ENCODE measurements at places on chromosomes 12 and 14.

GRCh38 chr14:61438497-61438859 lies 117.1 kb downstream of the PRKCH start:
- DNase-seq = no peak

GRCh38 chr14:88380405-88380804 lies 5.1 kb upstream of the SPATA7 start:
- DNase-seq = no peak

- no peak for DNase-seq
These were observed 7.7 kb downstream of the SSH1 start for GRCh38 chr12:108849660-108850059.

DNA sequence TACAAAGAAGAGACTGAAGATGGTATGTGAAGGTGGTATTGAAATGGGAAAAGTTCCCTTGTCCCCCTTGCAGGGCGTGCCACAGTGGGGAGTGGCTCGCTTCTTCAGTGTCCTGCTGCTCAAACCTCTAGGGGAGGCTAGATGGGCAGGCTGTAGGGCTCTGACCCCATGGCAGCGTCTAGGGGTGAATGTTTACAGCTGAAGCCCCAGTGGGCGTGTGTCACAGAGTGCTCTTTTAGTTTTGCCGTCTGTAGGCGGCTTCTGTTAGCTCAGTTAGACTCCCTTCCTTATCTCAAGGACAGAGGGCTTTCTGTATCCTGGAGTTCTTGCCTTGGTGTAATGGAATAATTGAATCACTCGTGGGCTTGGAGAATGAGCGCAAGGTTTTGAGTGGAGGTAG lies 266.2 kb downstream of the RAD51B start:
- DNase-seq = no peak

DNA sequence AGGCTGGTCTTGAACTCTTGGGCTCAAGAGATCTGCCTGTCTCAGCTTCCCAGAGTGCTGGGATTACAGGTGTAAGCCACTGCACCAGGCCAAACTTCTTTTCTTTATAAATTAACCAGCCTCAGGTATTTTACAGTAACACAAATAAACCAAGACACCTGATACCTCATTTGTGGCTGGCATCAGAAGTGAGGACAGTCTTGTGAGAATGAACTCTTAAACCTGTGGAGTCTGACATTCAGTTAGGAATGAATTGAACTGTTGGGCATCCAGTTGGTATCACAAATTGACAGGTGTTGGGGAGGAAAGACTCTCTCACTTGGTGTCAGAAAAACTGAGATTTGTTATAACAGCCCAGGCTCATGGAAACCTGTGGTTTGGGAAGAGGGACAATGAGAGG lies 120.5 kb downstream of the DENND5B start:
- DNase-seq = no peak

DNA sequence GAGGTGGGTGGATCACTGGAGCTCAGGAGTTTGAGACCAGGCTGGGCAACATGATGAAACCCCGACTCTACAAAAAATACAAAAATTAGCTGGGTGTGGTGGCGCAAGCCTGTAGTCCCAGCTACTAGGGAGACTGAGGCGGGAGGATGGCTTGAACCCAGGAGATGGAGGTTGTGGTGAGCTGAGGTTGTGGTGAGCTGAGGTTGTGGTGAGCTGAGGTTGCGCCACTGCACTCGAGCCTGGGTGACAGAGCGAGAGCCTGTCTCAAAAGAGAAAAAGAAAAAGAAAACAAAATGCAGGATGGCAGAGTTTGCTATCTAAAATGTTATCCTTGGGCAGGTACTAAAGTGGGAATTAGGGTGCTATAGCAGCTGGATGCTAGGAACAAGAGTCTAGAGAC lies 10.8 kb upstream of the GPRC5A start:
- no peak for DNase-seq

DNA sequence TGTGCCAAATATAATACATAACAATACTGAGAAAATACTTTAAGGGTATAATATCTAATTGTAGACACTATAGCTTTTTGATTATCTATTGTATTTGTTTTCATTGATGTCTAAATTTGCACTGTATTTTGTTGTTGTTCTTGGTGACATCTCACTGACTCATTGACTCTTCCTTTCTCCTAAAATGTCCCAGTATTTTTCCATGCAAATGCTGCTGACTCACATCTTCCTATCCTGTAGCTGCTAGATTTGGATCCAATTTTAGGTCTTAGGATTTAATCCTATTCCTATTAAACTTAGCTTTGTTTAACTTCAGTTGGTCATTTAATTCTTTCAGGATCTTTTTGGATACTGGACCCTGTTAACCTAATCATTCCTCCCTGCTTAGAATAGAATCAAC lies 148.5 kb downstream of the TMTC2 start:
- DNase-seq = no peak

- DNase-seq = no peak
These were observed 33.8 kb upstream of the IRF2BPL start for GRCh38 chr14:77062261-77062660.

- no peak for DNase-seq
These were observed 67.8 kb upstream of the KCNH3 start for GRCh38 chr12:49470986-49471385.

- no peak for DNase-seq
These were observed 39.2 kb downstream of the BCL11B start for GRCh38 chr14:99232714-99233214.

DNA sequence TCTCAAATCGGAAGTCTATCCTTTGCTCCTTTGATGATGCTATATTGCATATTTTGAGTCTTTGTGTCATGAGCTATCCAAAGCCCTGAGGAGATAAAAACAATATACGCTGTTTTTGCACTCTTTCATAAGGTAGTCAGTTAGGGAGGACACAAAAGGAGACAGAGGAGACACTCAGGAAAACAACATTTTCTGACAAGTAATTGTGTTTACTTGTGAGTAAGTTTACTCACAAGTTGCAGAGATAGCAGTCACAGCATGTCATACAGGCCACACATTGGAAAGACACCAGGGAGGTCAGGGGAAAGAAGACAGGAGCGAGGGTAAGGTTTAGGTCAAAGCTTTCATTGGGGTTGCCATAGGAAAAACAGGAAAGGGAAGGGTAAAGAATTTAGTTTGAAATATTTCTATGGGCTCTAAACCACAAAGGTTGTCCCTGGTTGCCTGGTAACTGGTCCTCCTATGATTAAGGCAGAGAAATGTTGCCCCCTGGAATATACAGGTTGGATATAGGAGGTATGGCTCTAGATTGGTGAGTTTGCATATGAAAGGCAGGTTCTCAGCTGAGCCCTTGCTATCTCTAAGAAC lies 7.4 kb upstream of the GABARAPL1 start:
- no peak for DNase-seq

DNA sequence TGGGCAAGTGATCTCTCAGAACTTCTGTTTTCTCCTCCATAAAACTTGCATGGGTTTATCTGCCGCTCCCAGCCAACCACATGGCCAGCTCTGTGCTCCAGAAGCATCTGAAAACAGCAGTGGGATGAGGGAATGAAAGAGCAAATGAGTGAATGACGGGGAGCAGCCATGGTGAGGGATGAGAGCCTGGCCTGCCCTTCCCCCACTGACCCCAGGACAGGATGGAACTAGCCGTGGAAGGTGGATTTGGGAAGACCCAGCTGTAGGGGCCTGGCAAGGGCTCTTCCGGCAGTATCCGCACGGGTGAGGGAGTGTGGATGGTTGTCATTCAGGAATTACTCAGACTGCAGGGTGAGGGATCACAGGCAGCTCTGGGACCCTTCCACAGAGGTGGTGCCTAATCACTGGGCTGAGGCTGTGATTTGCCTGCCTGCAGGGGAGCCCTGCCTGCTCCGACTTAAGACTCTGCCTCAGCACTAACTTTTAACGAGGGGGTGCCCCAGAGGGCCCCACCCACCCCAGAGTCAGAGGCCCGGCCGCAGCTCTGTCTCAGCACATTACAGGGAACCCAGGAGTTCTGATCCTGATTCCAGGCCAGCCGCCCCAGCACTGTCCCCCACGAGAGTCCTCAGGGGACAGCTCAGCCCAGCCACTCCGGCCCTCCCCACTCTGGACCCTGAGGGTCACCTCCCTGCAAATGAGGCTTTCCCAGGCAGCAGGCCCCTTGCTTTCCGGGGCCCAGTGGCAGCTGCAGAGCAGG lies 136.8 kb upstream of the C14orf180 start:
- no peak for DNase-seq

DNA sequence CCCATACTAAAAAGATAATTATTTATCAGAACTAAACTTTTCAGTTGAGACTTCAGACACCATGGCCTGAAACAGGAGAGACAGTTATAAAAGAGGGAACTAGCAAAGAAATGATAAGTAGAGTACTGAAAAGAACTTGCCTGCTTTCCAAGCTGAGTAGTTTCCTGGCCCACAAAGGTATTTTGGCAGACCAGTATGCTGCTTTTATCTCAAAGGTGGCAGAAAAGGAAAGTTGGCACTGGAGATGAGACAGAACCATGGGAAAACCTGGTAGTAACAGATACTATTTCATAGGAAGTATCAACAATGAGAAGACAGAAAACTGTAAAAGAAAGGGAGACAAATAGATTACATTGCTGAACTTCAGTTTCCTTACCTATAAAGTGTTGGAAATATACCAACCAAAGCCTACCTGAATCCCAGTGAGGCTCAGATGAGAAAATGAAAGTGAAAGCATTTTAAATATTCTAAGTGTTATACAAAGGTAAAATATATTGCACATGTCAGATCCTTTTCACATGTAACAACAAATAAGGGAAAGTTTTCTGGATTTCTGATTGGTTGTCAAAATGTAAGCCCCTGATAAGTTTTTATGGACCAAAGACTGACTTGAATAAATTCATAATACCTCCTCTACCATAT lies 155.3 kb upstream of the FSCB start:
- DNase-seq = no peak

DNA sequence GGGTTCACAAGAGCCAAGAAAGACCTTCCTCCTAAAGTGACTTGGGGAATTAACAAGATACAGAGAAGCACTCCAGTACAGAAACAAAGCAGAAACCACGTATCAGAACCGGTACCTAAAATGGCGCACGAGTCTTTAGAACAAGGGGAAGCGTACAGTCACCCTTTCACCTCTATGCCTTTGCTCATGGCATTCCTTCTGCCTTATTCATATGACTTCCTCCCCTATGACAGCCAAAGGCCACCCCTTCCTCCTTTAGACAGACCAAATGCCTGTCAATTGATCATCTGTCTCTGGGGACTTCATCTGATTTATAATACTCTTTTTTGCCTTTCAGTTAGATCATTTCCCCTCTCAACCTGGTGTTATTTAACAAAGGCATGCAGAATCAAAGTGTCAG lies 89.5 kb upstream of the OSBPL8 start:
- DNase-seq = peak; percentile 21

DNA sequence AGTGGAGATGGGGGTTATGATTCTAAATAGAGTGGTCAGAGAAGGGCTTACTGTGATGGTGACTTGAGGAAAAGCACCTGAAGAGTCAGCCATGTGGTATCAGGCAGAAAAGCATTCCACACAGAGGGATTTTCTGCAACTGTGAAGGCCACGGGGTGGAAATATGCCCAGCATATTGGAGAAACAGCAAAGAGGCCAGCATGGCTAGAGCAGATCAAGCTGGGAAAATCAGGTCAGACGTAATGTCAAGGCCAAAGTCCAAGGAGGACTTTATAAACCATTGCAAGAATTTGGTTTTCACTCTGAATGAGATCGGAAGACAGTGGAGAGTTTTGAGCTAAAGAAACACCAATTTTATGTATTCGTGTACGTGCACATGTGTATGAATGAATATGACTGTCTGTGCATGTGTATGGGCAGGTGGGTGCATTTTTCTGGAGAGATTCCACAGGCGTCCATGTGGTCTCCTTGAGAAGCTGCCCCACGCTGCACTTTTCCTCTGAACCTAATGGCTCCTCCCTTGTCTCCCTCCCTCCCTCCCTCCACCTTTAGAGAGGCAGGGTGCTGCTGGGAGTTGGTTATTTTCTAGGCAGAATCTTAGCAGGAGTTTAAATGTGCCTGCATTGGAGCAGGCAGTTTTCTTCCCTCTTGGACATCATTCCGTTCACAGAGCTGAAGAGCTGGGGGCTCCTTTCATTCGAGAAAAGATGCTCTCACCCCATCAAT lies 97.4 kb upstream of the PPP4R3A start:
- no peak for DNase-seq

- no peak for DNase-seq
These were observed 34.9 kb downstream of the ETV6 start for GRCh38 chr12:11684393-11684792.

GRCh38 chr14:72714094-72714493 lies 179.8 kb downstream of the DPF3 start:
- no peak for DNase-seq
